ENCODE measurements at places on chromosomes 4 and X.

- no peak for DNase-seq
Observed at GRCh38 chr4:83266689-83267088, 17.9 kb downstream of the COQ2 start.

GRCh38 chr4:26322346-26322745 lies 1.5 kb downstream of the RBPJ start:
- DNase-seq = no peak

- no peak for DNase-seq
Observed at GRCh38 chrX:138859421-138859820, 147.9 kb upstream of the FGF13 start.

DNA sequence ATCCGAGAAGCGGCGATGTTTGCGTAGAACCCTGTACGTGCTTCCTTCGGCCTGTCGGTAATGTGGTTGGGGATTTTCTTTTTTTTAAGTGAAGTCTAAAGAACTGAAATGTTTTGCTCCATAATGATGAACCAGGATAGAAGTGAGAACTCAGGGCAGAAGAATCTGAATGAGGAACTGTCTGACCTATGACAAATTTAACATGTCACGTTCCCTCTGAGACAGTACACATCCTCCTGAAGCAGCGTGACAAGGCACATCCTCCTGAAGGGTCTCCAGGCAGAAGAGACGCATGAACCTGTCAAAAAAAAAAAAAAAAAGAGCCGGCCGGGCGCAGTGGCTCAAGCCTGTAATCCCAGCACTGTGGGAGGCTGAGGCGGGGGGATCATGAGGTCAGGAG lies 6.2 kb downstream of the CSF2RA start:
- no peak for DNase-seq

DNA sequence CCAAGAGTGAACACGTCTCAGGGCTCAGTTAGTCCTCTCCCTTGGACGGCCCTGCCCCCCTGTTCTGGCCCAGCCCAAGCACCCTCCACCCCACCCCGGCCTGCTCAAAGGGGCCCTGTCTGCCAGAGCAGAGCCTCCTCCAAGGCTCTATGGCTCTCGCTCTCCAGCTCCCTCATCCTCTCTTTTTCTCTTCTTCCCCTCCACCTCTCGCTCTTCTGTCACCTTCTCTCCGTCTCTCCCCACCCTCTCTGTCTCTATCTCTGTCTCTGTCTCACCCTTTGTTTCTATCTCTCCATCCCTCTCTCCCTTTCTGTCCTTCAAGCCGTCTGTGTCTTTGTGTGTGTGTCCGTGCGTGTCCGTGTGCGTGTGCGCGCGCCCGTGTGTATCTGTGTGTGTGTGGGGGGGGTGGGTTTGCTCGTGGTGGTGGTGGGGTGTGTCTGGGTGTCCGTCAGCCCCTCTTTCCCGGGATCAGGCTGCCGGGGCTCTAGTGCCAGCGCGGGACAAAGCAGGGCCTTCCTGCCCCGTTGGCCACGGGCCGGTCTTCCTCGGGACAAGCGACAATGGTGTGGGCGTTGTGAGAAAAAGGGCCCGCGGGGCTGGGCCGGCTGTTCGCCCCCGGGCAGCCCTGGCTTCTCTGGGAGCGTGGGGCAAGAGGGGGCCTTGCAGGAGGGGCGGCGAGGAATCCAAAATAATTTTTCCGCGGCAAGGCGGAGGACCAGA lies 8.7 kb downstream of the FRG2 start:
- no peak for DNase-seq

GRCh38 chr4:128579154-128579853 lies 230.2 kb upstream of the JADE1 start:
- no peak for DNase-seq

DNA sequence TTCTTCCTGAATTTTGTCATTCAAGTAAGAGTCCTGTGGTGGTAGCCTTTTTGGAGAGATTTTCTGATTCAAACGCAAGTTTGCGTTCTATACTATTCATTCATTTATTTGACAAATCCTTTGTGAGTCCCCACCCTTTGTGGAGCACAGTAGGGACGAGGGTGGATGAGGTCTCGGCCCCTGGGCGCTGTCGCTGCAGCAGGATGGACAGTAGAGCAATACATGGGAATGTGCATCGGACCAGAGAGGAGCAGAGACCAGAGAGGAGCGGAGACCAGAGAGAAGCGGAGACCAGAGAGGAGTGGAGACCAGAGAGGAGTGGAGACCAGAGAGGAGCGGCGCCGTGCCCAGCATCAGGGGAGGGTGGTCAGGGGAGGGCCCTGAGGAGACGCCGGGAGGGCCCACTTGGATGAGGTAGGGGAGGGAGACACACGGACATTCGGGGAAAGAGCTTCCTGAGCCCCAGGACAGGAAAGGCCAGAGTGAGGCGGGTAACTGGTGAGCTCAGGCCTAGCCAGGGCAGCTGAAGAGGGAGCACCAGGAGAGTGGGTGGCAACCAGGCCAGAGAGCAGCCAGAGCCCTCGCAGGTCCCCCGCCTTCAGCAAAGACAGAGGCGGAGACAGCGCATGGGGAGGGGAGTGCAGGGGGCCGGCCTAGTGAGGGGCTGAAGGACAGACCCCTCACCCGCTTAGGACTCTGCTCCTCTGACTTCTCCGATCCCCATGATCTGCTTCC lies 67.3 kb downstream of the NAT8L start:
- DNase-seq = no peak

- DNase-seq = no peak
Observed at GRCh38 chr4:73443224-73443623, 7.2 kb downstream of the AFP start.

- DNase-seq = no peak
Observed at GRCh38 chrX:51824061-51824460, 69.4 kb upstream of the MAGED1 start.

GRCh38 chr4:120850018-120850599 lies 72.4 kb downstream of the PRDM5 start:
- peak; percentile 49 for DNase-seq

DNA sequence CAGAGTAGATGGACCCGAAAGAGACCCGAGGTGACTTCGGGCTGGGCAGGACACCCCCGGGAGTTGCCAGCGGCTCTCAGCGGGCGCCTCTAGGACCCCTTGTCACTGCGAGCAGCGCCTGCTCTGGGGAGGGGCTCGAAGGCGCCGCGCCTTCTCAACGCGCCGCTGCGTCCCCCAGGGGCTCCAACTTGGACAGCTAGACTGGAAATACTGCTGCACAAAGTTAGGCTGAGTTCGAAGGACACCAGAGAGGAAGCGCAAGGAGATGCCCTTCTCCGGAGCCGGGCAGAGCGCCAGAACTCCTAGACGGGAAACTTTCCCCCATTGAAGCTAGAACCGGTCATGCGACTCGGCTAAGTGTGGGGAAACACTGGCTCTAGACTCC lies 493 bp upstream of the KCNIP4 start:
- no peak for DNase-seq

DNA sequence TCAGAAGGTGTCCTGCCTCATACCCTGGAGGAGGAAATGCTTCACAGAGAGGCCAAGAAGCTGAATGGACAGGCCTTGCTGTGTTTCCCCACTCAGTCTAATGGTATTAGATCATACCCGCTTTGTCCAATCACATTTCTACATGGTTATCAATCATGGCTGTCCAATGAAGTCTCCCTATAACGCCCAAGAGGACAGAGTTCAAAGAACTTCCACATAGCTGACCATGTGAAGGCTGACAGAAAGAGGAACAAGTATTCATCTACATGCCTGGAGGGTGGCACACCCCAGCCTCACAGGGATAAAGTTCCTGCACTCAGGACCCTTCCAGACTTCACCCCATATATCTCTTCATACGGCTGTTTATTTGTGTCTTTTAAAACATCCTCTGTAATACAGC lies 123.4 kb downstream of the MANBA start:
- no peak for DNase-seq
